HEK293T (cell line): ENCODE measurements at places on chromosomes 11 and 22.

DNA sequence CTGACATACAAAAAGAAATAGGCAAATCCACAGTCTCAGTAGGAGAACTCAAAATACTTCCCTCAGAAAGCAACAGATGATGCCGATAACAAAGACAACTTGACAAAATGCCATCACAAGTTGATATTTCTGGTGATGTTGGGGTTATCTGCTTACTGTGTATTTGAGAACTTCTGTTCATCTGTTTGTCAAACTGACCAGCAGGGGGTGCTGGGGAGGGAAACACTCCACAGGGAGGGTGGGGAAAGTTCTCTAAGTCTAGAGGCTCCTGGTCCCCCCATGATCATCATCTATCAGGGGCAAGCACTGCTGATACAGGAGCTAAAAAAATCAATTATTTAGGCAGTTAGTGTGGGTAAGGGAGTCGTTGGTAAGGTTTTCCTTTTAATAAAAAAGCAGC is 19.2 kb downstream of the GLYATL1 start:
- DNase-seq: peak; percentile 10

GRCh38 chr11:80155412-80156017 is 714.7 kb upstream of the TENM4 start:
- DNase-seq: peak; percentile 12

DNA sequence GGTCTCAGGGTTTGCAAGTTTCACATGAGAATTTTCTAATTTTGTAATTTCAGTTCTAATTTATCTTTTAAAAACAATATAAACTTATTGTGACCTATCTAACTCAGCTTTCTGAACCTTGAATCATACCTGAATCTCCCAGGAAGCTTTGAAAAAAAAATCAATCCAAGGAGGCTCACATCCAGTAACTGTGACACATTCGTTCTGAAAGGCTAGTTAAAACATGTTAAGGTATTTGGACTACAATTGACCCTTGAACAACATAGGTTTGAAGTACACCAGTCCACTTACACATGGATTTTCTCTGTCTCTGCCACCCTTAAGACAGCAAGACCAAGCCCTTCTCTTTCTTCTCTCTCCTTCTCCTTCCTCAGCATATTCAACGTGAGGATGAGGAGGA is 40.0 kb downstream of the DDI1 start:
- no peak for DNase-seq

DNA sequence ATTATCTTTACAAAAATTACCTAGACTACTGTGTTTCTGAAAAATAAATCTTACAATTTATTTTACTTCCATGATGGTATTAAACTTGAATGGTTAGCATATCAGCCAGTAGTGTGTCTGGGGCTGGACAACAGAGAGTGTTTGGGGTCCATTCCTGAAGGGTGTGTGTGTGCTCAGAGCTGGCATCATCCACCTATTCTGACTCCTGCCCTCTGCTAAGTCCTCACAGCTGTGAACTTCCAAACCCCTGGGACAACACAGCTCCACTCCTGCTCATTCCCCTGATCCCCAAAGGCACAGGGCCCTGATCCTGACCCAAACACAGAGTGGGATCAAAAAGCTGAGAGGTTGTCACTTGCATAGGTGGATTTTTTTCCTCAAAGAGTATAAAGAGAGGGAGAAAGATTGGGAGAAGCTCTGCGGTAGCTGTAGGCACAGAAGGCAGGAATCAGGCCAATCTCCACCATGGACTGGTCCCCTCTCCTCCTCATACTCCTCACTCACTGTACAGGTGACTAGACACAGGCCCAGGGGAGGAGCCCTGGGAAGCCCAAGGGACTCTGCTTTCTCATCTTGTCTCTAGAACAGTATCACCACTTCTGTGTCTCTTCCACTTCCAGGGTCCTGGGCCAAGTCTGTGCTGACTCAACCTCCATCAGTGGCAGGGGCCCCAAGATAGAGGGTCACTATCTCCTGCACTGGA is 55.7 kb upstream of the TOP3B start:
- DNase-seq: no peak

DNA sequence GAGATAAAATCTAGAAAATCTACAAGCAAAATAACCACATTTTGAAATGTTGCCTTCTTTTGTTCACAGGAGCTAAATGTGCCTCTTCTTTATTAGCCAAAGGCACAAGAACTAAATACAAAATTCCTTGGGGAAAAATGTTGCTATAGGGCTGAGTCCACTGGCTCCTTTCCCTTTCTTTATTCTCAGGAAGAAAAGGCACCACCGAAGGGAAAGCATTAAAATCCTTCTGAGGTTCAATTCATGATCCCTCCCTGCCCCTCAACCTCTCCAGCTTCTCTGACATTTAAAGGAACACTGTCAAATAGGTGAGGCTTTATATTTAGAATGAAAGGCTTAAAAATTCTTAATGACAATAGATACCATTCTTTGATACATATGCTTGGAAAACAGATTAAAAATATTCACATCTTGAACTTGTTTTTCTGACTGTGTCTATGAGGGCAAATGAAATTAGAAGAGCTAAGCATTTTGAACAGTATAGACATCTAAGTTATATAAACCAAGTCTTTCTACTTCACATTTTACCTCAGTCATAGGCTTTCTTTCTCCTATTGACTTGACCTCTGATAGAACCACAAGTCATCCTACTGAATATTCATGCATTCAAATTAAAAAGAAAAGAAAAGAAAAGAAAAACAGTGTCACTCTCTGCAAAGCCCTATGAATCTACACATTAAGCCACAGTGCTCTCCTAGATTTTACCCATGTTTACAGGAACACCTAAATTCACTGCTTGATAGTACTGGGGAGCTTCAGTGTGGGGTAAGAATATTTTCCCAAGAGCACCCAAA is 148.2 kb downstream of the MAML2 start:
- no peak for DNase-seq

- DNase-seq: no peak
Observed at GRCh38 chr11:116646191-116646590, 126.6 kb downstream of the BUD13 start.

DNA sequence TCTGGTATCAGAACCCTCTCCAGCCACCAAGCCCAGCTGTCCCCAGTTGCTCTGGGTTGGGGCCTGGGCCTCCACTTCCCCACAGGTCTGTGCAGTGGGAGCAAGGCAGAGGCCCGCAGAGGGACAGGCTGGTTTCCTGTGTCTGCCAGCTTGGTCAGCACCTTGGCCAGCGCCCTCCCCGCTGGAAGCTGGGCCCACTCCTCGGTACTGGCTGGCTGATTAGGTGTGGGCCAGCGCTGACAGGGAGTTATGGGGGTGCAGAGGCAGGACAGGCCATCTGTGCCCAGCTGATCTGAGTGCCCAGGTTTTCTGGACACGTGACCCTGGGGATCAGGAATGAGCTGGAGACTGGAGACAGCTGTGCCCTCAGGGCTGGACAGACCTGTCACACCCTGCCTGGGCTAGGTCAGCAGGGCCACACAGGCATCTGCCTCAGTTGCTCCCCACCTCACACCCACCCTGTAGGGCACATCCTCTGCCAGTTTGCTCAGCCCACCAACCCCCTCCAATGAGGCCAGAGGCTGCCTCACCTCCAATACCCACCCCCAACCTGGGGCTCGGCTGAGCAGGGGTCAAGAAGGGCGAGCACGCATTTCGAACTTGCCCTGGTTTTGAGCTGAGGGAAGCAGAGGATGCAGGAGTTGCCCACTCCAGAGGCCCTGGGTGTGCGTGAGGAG is 175.3 kb downstream of the IGLL1 start:
- no peak for DNase-seq

GRCh38 chr11:69380451-69380901 is 86.5 kb downstream of the MYEOV start:
- DNase-seq: no peak

DNA sequence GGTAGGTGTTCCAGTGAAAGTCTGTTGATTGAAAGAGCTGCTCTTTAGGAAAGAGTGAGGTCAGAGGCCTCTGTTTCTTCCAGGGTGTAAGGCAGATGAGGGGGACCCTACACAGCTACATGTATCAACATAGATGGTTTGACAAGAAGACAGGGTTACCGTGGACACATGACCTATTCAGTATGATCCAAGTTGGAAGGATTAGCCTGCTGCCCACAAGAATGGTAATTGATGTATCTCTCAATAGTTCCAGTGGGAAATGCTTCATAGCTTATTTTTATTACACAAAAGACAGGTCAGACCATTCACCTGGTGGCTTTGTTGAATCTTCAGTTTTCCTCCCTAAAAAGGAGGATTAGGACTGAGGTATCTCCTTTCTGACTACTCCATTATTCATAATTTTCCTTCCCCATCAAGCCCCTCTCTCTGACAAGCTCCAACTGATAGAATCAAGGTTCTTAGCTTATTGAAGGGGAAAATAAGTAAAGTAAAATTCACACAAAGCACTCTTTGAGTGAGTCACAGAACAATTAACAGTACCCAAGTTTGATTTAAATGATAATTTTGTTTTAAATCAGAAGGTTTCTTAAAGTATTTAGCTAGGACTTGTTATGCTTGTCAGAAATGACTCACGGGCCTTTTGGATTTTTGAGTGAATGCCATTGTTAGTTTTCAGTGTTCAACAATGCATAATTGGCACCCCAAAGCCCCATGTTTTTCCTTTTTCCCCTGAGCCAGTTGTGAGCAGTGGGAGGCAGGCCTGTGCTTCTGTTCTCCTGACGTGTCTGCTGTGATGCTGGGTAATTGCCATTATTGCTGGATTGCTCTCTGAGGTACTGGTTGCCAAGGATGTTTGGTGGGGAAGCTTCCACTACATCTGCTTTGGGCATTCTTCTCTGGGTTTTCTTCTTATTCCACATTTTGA is 373.2 kb downstream of the DDX10 start:
- DNase-seq: no peak

DNA sequence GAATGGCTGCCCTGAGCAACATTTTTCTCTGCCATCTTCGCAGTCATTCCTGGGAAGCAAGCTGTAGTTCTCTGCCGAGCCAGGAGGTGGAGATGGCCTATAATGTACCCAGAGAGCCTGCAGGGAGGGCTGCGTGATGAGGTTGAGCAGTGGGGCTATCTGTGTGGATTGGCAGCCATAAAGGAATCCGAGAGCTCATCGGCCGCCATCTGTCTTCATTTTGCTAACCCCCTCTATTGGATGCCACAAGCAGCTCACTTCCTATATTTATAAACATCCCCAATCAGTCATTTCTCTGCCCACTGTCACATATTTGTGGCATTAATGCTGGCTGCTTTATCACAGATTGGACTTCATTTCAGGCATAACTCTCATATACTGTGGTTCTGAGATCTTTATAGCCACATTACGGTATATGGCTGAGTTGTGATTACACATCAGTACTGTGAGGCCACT is 209.5 kb downstream of the NTM start:
- DNase-seq: peak; percentile 61

DNA sequence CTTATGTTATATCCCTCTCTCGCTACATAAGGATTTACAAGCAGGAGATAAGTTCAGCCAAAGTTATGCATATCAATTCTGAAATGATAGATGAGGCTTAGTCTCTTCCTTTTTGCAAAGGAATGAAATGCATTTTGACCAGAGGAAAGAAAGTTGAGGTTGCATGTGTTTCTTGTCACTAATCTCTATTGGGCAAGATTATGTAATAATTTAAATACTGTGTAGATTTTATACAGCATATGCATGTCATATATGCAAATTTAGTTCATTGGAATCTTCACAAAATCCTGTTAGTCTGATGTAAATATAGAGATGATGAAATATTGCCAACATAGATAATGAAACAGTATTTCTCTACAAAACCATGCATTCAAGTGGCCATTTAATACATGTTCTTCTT is 858.7 kb upstream of the RAG2 start:
- no peak for DNase-seq

- DNase-seq: no peak
Observed at GRCh38 chr11:1020211-1020905, 16.2 kb downstream of the MUC6 start.

DNA sequence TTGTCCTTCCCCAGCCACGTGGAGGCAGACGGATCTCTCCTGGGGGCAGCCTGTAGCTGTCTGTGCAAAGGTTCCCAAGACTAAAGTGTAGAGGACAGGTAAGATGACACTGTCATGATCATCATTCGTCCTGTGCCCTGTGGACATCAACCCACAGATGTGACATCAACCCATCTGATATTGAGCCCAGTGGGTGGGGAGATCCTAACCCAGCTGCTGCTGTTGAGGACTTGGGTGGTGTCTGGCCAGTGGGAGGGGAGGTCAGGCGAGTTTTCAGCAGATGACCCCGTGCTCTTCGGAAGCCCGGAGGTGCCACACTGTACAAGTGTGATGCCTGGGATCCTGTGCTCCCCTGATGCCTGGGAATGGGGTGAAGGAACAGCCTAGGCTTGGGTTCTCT is 1.2 kb upstream of the GAL start:
- no peak for DNase-seq

- no peak for DNase-seq
Observed at GRCh38 chr11:102853956-102854355, 10.5 kb upstream of the MMP3 start.

- no peak for DNase-seq
Observed at GRCh38 chr11:74022546-74022945, 13.7 kb upstream of the UCP3 start.

- DNase-seq: peak; percentile 74
Observed at GRCh38 chr11:44110231-44110679, 14.8 kb downstream of the EXT2 start.

- peak; percentile 8 for DNase-seq
Observed at GRCh38 chr11:77590194-77590782, 535 bp downstream of the AQP11 start.

GRCh38 chr22:43015677-43016042 is 711 bp upstream of the PACSIN2 start:
- no peak for DNase-seq

DNA sequence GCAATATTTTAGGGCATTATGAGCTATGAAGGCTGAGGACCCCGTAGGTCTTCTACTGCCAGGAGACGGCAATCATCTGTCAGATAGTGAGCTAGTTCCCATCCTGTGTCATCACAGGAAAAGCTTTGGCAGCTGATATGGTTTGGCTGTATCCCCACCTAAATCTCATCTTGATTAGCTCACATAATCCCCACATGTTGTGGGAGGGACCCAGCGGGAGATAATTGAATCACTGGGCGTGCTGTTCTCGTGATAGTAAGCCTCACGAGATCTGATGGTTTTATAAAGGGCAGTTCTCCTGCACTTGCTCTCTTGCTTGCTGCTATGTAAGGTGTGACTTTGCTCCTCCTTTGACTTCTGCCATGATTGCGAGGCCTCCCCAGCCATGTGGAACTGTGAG is 18.1 kb downstream of the CSRP3 start:
- DNase-seq: no peak

GRCh38 chr11:103528596-103528995 is 419.4 kb downstream of the DYNC2H1 start:
- no peak for DNase-seq

DNA sequence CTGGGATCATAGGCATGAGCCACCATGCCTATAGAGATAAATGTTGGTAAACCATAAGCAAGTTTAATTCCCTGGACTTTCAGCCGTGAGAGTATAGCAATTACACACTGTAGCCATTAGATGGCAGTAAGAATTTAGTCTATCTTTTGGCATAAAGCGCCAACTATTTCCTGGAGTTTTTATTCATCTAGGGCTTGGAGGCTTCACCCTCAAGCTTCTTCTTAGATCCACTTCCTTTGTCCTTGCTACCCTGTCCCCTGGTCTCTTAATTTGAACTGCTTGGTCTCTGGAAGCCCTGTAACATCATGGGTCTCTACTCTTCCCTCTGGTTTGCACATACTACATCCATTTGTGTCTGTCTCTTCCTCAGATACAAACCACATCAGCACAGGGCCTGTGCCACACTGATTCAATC is 38.2 kb downstream of the OR10A6 start:
- peak; percentile 63 for DNase-seq
